ENCODE measurements at places on chromosomes 4 and X.
A peak's percentile ranks its signal among the peaks of the same experiment; 100 is the strongest.

DNA sequence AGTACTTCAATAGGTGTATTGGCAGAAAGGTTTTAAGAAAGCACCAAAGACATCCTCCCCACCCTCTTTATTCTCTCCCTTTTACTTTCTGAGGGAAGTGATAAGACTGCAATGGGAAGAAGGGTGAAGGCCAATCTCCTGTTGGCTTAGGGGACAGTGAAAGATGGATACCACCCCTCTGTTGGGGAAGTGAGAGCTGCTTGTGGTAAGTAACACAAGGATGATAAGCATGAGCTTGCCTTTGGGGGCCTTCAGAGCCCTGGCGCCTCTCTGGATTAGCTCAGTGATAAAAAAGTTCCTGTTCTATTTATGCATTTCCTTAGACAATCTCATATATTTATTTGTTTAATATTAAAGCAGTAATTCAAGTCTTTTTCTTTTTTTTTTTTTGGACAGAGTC is 5.2 kb upstream of the KLF8 start:
- DNase-seq = no peak

DNA sequence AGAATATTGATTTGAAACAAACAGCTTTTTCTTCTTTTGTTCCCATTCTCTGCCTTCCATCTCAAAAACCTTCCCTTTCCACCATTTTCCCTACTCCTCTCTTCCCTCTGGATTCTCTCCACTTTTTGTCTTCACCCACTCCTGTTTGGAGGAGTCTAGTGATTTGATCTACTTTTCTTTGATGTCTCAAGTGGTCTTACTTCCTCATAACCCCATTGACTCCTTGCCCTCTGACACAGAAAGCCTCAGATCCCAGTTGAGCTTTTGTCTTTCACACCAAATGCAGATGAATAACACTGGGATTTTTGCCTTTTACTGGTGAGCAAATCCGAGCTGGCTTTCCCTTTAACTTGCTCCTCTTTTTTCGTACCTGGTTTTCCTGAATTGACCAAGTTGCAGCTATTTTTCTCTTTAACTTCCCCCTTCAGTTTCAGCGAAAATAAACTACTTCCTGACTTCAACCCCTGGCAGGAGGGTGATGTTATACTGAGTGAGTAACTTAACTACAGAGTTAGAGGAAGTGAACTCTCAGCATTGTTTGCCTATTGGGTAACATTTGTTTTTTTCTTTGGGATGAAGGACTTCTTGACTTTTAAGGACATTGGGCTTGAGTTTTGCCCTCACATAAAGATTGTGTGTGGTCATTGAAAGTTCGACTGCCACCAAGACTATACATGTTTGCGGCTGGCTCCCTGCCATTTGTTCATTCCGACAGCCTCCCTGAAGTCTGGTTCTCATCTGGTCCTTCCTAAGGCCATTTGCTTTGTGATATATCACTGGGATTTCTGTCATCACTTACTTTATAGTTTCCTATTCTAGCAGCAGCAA is 392.8 kb upstream of the NR3C2 start:
- no peak for DNase-seq

DNA sequence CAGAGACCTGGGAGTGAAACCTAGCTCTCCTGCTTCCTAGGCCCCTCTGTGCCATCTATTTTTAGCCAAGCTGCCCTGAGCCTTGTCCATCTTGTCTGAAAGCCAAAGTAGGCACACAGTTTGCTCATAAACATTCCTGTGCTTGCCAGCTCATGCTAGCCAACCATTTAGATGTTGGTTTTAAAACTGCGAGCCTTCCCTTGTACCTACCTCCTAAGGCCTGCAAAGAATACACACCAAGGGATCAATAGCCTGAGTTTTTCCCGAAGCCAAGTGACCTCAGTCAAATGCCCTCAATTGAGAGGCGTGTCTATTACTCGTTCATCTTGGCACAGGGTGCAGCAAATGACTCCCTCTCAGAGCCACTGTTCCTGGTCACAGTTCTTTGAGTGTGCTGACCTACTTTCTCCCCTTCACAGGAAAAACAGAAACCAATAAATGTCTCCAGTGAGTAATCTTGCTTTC is 48.5 kb downstream of the ZCCHC12 start:
- no peak for DNase-seq

DNA sequence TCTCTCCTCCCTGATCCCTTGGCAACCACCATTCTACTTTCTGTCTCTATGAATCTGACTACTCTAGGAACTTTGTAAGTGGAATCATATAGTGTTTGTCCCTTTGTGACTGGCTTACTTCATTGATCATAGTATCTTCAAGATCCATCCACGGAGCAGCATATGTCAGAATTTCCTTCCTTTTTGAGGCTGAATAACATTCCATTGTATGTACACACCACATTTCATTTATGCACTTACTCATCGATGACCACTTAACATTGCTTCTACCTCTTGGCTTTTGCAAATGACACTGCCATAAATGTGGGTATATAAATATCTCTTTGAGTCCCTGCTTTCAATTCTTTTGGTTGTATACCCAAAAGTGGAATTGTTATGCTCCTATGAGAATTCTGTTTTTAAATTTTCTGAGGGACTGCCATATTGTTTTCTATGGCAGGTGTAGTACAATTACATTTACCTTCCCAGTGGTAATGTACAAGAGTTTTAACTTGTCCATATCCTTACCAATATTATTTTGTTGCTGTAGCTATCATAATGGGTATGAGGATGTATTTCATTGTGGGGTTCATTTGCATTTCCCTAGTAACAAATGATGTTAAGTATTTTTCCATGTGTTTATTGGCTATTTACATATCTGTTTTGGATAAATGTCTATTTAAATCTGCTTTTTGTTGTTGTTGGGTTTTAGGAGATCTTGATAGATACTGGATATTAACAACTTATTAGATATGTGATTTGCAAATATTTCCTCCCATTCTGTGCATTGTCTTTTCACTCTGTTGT is 466.1 kb downstream of the C4orf33 start:
- DNase-seq = no peak

GRCh38 chrX:85828771-85829170 is 218.6 kb downstream of the CHM start:
- DNase-seq = no peak

DNA sequence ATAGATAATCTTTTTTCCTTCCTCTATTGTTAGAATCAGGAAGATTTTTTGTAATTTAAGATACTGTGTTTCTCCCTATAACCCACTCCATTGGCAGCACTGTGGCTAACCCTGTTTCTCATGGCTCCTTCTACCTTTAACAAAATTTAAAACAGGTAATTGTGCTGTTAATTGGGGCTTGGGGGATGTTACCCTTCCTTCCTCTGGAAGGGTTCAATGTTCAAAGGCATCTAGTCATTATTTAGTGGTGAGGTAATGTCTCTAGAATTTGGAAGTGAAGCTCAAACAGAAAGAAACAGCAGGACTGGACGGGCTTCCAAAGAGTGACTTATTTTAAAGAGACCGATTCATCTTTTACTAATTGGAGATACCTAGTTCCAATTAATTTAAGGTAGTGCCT is 166.4 kb downstream of the TRIML1 start:
- DNase-seq = no peak

DNA sequence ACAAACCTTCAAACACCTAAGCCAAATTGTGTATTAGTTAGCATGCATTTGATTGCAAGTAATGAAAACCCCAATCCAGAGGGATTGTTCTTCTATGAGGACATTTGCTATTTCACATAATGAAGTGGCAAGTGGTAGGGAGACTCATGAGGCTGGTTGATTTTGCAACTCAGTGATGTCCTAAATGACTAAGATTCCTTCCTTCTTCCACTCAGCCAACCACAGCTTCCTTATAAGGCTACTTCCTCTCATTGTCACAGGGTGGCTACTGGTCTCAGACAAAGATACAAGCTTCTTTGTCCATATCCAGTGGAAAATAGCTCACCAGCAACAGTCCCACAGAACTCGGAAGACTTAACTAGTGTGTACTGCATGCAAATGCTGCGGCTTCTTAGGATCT is 5.3 kb upstream of the OTC start:
- no peak for DNase-seq

DNA sequence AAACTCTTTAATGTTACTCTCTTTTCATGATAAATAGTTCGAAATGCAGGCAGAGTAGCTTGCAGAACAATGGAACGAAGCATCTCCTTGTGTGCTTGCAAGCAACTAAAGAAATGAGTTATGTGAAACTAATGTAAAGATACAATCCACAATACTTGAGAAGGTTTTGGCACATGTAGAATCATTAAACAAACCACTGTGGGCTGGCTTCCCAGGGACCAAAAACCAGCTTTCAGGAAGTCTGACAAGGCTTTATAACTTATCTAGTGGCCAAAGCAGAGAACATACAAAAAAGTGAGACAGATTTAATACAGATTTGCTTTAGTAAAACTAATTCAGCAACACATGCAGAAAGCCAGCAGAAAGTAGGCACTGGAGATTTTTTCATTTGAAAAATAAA is 1673.8 kb upstream of the AGA start:
- no peak for DNase-seq

- no peak for DNase-seq
These were observed 93.6 kb upstream of the SMAD1 start for GRCh38 chr4:145388043-145388442.

- no peak for DNase-seq
These were observed 5.6 kb downstream of the G6PD start for GRCh38 chrX:154540897-154541535.

DNA sequence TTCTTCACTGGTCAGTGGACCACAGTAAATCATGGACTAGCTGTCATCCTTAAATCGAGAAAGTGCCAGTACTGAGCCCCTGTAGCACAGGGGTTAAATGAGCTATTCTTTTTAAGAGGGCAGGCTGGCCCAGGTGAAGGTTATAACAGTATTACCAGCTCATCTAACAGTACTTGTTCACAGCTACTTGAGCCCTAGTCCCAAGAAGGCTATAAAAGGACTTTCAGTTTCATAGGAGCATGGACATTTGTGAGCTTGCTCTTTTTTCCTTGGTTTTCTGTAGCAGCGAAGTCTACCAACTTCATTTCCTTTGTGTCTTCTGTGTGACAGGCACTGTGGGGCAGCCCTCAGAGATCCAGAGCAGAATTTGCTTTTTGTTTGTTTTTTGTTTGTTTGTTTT is 61.0 kb downstream of the ARX start:
- DNase-seq = no peak

DNA sequence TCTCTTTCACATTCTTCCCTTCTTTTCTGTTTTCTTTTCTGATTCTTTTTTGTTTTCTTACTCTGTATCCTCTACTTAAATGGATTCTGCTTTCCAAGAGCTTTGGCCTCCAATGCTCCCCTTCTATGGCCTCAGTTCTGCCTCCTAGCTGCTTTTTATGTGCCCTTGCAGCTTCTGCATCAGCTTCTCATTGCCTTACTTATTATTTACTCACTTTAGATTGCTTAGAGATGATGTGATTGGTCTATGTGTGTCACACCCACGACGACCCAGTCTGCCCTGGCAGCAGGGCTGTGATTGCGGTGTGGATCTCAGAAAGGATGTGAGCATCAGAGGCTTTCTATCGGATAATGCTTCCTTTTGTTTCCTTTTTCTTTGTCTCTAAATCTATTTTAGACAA is 71.8 kb upstream of the SMARCA5 start:
- DNase-seq = no peak

DNA sequence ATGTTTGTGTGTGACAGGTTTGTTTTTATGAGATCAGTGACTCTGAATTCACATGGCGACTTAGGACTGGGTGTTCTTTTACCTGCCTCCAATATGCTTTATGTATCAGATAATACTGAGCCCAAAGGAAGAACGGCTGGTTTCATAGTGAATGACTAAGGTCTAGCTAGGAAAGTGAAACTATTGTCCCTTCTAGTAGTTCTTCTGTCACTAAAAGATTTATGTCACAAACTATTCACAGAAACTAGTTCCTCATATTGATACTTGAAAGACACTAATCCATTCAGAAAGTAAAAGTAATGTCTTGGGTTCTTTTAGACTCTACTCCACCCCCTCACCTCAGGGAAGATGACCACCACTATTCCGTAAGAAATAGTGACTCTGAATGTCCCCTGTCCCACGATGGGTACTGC is 81.7 kb downstream of the EGF start:
- DNase-seq = no peak

DNA sequence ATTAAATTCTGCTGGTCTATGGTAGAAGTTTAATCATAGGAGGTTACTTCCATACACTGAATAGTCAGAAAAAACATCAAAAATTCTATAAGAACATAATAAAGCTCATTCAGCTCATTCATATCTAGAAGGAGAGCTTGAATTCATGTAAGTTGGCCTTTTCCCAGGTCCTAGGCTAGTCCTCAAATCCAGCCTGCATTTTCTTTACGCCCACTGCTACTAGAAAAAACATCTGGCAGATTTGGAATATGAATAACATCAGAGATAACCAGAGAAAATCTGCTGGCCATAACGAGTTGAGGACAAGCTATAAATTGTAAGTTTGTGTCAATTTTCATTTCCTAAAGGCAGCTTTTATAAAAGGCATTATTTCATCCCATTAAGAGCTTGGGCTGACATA is 95.5 kb downstream of the MXRA5 start:
- DNase-seq = no peak

- peak; percentile 29 for DNase-seq
These were observed 638 bp downstream of the BLTP1 start for GRCh38 chr4:122152711-122153226.

GRCh38 chr4:180350901-180351300 is 1892.3 kb upstream of the TENM3 start:
- DNase-seq = no peak

DNA sequence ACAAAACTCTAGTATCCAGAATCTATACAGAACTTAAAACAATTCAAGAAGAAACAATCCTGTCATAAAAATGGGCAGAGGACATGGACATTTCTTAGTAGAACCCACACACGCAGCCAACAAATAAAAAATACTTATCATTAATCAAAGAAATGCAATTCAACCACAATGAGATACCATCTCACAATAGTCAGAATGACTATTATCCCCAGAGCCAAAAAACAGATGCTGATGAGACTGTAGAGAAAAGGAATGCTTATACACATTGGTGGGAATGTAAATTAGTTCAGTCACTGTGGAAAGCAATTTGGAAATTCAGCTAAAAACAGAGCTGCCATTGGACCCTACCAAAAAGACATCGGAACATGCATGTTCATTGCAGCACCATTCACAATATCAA is 37.9 kb downstream of the RAB40AL start:
- no peak for DNase-seq

DNA sequence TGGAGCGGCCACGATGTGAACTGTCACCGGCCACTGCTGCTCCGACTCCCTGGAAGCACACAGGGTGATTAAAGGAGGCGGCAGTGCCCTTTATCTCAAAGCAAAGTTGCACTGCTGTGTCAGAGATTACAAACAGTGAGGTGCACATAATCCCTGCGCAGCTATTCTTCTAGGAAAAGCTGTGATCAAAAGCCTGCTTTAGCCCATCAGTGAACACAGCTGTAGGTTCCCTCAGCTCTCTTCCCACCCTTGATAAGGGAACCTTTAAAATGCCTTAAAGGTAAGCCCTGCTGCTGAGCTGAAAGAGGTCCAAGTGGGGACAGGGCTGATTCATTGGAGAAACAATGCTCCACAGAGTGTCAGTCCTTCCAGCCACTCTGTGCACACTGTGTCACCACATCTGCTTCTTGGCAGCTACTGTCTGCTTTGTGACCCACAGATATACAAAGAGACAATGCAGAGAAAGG is 127.6 kb downstream of the EIF4E start:
- DNase-seq = no peak

GRCh38 chrX:68989456-68989855 is 160.6 kb downstream of the EFNB1 start:
- DNase-seq = no peak
